Large intestine (tissue), 12 donors: ENCODE measurements at places on chromosomes 5 and 9.
A peak's percentile ranks its signal among the peaks of the same experiment; 100 is the strongest.

DNA sequence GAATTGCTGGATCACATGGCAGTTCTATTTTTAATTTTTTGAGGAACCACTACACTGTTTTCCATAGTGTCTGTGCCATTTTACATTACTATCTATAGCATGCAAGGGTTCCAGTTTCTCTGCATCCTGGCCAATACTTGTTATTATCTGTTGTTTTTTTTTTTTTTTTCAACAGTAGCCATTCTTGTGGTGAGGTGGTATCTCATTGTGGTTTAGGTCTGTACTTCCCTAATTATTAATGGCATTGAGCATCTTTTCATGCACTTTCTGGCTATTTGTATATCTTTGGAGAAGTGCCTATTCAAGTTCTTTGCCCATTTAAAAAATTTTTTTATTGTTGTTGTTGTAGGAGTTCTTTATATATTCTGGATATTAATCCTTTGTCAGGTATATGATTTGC, 97.7 kb downstream of the GDNF start:
- no peak for DNase-seq

- peak; percentile 61 for DNase-seq
Measured at GRCh38 chr9:82412586-82413305, 424.2 kb downstream of the SPATA31D1 start.

GRCh38 chr5:121919046-121919445, 42.7 kb upstream of the SRFBP1 start:
- peak; percentile 47 for DNase-seq

DNA sequence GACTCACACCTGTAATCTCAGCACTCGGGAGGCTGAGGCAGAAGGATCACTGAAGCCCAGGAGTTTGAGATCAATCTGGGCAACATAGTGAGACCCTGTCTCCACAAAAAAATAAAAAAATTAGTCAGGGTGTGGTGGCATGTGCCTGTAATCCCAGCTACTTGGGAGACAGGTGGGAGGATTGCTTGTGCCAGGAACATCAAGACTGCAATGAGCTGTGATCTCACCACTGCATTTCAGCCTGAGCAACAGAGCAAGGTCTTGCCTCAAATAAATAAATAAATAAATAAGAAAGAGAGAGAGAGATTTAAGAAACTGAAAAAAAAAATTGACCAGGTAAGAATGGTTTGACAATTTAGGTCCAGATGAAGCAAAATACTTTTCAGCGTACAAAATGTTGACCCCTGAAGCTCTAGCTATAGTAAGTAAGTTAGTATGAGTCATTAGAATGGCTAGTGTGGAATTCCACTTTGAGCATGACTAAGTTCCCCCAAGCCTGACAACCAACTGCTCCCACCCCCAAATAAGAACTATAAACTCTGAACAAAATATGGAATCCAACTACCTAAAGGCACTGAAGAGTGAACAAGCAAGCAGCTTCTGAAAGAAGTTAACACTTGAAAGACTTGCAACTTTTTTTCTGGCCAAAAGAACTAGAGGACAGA, 217.8 kb upstream of the TLE4 start:
- DNase-seq = no peak

DNA sequence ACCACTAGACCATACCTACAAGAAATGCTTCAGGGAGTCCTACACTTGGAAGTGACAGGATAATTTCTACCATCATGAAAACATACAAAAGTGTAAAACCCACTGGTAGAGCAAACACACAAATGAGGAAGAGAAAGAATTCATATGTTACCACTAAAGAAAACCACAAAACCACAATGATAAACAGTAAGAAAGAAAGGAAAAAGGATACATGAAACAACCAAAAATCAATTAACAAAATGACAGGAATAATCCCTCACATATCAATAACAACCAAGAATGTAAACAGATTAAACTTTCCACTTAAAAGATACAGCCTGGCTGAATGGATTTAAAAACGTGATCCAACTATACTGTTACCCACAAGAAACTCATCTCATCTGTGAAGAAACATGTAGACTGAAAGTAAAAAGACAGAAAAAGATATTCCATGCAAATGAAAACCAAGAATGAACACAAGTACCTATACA, 83.4 kb downstream of the LPAR1 start:
- DNase-seq = no peak

DNA sequence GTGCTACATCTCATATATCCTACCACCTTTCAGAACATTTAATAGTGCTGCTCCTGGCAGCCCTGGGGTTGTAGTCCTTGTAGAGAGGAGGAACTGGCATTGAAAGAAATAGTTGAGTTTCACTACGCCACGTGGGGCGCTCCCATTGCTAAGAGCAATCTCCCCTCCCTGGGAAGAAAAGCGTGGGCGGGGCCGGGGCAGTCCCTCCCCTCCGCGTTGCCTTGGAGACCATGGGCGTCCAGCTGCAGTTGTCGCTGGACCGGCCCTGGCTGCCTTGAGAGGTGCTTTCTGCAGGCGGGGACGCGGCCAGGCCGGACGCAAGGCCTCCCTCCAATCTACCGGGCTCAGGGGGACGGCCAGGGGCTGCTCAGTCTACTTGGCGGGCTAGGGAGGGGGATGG, 368 bp upstream of the CCDC180 start:
- peak; percentile 77 for DNase-seq

DNA sequence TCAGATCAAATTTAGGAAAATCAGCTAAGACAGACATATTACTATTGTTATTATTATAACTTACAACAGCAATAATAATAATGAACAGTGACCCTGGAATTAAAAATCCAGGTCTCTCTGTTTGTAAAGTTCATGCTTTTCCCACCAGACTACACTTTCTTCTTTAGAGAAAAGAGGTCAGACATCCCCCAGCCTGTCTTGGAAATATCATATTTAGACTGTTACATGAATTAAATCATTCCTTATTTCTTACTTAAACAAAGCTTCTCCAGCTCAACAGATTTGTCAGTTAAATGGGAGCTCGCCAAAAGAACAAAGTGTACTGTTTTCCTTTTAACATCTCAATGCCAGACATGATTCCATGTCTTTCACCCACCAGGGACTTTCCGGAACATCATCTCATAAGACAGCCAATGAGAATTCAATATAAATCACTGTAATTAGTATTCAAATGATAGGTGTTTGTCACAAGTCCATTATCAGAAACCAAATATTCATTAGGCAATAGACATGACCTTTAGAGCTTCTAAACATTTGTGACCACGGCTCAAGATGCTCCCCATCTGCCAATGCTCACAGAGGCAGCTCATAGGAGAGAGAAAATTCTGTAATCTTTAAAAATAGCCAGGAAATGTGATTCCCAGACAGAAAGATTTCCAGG, 351.9 kb downstream of the ENC1 start:
- DNase-seq = peak; percentile 20

DNA sequence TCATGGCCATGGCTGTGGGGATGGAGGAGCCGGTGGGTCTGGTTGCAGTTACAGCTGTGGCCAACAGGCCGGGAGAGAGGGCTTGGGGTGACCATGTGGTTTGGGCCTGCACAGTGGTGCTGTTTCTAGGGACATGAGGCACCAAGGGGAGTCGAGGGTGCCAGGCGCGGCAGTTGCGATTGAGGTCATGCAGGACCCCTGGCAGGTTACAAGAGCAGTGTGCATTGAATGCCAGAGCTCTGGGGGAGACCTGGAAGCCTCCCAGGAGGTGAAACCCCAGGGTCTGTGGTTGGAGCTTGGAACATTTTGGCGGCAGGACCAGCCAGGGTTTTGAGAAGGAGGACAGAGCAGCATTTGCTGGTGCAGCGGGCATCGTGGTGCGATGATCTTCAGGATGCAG, 21.7 kb downstream of the RXRA start:
- DNase-seq = no peak

DNA sequence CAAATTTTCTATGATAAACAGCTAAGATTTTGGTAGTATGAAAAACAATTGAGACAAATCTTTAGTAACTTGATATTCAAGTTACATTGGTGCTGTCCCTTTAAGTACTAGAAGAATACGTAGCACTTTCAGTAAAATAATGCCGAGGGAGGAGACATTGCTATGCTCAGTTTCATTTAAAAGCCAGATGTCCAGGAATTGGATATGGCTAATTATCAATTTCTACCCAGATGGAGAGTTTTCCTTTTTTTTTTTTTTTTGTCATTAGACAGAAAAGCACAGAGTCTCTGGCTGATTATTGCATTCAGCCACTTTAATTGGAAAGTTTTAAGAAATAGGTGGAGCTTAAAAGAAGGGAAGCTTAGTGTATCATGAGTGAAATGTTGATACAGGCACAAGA, 40.4 kb upstream of the APC start:
- DNase-seq = no peak

GRCh38 chr9:33177639-33178038, 10.5 kb upstream of the B4GALT1 start:
- no peak for DNase-seq

DNA sequence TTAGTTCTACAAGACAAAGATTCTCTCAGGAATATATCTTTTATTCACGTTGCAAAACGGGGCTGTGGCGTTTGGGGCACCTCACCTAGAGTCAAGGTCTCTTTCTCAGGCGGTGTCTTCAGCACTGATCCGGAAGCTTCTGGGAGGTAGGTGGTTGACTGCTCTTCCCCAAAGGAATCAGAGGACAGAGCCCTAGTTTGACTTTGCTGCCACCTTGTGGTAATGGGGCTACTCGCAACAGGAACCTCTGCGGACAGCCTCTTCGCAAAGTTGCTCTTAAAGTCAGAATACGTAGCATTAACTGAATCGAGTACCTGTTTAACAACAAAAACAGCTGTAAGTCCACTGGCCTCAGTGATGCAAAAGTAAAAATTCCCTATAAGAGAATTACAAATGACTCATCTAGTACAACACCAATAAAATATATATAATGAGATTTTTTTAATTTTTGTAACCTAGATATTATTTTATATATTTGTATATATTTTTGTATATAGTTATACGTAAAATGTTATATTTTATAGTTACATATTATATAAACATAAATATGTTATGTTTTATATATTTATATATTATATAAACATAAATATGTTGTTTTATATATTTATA, 13.3 kb upstream of the GPX8 start:
- peak; percentile 70 for DNase-seq
